ENCODE measurements at places on chromosomes 3 and 15.

DNA sequence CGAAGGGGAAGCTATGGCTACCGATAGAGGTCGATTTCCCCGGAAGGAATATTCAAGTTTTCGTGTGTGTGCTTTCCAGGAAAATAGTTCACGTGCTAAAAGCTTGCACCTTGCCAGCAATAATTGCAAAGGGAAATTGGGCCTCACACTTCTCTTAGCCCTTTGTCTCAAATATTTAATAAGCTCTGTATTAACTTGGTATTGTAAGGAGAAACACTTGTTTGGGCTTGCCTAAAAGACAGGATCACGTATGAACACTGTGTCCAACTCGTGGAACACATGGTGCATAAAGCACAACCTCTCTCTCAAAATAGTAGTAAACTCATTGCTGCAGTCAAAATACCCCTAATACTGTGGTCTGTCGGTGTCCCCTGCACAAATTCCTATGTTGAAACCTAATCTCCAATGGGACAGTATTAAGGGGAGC is 352 bp upstream of the TMF1 start:
- DNase-seq, result no peak

DNA sequence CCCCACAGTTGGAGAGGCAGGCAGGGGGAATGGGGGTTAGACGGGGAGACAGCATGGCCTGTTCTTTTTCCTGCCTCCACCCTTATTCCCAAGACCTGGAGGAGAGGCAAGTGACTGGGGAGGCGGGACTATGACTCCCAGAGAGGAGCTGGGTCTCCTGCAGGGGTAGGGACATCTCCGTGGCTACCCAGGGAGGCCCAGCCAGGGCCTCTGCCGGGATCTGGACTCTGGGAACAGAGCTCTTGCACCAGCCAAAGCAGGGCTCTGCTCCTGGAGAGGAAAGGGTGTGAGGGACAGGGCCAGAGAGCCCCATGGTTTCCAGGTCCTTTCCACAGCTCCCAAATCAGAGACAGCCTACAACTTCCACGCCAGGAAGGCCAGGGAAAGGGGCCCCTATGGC is 22.8 kb downstream of the CFAP100 start:
- DNase-seq, result no peak

DNA sequence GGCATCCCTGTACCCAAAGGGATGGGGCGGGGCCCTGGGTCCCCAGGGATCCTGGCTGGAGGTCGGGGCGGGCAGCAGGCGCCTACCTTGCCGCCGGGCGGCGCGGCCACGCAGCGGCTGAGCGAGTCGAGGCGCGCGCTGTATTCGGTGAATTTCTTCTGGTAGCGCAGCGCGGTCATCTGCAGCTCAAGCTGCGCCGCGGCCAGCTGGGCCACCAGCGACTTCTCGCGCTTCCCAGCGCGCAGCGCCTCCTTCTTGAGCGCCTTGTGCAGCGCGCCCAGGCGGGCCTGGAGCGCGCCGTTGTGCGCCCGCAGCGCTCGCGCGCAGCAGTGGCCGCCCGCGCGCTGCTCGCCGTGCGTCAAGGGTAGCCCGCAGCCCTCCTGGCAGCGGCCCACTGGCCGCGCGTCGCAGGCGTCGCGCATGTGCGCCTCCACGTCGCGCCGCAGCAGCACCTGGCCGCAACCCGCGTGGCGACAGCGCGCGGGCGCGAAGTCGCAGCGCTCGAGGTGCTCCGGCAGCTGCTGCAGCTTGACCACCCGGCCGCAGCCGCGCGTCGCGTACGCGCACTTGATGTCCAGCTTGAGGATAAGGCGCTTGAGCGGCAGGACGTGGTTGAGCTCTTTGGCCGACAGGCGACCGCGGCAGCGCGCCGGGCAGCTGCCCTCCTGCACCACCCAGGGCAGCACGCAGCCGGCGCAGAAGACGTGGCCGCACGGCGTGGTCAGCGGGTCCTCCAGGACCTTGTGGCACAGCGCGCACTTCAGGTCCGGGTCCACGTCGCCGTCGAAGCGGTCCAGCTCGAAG is 522 bp downstream of the PDZRN3 start:
- peak; percentile 45 for DNase-seq

GRCh38 chr3:6803619-6804018 is 57.3 kb upstream of the GRM7 start:
- DNase-seq, result no peak

DNA sequence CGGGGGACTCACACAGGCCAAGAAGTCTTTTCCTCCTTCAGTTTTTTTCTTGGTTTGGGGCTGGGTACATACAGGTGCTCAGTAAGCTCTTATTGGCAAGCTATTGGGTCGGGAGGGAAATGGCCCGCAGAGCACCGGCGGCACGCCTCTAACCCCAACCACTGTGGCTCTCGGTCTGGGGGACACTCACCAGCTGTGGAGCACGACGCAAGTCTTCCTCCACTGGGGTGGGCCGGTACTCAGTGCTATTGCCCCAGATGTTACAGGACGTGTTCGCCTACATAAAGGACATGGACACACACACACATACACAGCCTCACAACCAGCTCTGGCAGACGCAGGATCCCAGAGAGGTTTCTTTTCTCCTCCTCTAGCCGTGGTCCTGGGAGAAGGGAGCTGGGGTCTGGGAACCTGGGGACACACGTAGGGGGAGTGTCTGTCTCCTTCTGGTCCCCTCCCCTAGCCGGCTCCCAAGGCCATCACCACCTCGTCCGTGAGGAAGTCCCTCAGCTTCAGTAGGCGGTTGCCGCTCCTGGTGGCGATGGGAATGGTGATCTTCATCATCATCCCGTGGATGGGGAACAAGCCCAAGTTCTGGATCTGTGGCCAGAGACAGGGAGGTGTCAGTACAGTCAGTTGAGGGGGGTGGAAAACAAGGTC is 33.4 kb downstream of the FEM1B start:
- DNase-seq, result no peak

DNA sequence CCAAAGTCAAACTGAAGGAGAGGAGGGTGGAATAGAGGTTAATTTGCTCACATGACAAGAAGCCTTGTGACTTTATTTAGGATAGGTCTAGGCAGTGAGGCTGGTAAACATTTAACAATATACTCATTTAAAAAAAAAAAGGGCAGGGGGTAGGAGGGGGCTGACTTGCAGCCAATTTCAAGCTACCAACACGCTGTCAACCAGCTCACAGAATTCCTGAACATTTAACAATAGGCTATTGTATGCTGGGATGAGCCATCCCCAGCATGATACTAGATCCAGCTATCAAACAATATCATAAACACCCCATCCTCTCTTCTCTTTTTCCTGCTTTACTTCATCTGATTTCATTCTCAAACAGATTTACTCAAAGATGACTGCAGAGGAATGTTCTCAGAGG is 1096.3 kb upstream of the CFAP20DC start:
- no peak for DNase-seq

DNA sequence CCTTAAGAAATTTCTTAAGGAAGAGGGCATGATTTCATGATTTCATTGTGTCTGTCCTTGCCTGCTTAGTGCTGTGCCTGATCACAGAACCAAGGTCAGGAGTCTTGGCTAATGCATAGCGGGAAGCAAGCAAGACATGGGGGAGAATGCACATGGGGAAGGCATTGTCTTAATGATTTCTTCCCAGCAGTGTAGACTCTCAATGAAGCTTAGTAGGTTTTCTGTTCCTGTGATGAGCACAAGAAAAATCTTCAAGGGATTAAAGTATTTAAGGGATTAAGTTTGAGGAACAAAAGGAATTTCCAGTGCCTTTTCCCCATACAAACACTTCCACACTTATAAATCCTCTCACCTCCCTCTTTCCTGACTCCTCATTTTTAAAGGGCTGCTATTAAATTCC is 46.9 kb upstream of the SEMA6D start:
- no peak for DNase-seq

DNA sequence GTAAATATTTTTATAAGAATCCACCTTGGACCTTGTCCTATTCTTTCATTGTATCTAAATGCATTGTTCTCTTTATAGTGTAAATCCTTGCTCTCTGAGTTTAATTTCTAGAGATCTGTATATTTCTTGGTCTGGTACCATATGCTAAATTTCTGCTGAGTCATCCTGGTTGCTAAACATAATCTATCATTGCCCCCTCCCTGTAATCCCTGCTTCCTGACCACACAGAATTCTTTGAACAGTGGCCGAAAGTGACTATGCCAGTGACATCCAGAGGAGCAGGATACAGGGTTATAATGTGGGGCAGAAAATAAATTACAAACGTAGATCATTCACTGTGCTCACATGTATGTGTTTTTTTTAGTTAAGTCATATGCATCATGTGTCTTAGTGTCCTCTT is 143.1 kb downstream of the DIPK2A start:
- DNase-seq, result no peak

DNA sequence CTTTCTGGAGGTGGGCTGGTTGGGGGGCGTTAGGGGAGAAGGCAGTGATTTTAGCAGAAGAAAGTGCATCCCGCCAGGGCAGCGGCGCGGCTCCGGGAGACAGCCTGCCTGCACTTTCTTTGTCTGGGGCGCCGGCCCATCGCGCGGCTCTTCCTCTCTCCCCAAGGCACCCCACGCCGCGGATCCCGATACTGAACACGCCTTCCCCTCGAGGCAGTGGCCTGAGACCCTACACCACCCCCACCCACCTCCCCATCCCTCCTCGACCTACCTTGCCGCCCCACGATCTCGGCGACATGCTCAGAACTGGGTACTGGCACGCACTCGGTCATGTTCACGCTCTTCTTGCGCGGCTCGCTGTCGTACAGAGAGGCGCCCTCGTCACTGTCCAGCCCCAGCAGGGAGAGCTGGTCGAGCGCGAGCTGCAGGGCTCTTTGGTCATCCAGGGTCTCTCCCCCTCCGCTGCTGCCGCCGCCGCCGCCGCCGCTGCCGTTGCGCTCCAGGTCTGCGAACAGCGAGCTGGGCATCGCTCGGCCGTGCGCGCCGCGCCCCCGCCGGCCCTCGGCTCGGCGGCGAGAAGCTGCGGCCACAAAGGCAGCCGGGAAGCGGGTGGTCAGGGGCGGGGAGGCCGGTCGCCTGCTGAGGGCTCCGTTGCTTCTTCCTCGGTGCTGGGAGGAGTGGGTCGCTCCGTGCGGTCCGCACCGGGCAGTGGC is 483 bp downstream of the MEX3B start:
- no peak for DNase-seq

- no peak for DNase-seq
Measured at GRCh38 chr3:127607675-127608361, 9.6 kb downstream of the MCM2 start.

DNA sequence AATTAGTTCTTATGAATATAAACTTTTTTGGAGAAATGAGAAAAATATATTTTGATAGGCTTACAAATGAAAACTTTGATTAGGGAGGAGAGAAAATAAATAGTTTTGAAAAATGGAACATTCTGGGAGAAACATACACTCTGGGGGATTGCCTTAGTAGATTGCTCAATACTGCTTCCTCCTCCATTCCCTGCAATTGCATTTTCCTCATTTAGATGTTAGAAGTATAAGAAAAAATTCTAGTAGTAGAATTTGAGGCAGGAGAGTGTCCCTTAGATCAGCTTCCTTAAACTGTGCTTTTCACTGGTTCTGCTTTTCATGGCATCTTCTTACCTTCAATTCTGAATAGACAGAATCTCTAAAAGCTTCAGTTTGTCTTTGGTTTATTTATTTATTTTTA is 46.2 kb upstream of the CTDSPL2 start:
- DNase-seq, result no peak
